Parietal lobe (tissue), 2 donors: ENCODE measurements at places on chromosomes 1 and 21. TPM values are rescaled to one million over a fixed set of nuclear protein-coding genes. Genes with fewer than 3 reads are reported as not detected.

The ADAMTS4 gene
- 0.31 TPM for total RNA-seq

The SPRR5 gene
- not detected for total RNA-seq

The ACOT11 gene
- total RNA-seq, result 7.2 TPM

The PCAT6 gene
- not detected for total RNA-seq

The OR2T1 gene
- total RNA-seq, result not detected

The CYP4B1 gene
- not detected for total RNA-seq

The SIPA1L2 gene
- total RNA-seq, result 72.0 TPM

The OPTC gene
- total RNA-seq, result not detected

The PPFIA4 gene
- 44.1 TPM for total RNA-seq

The DDAH1 gene
- 45.4 TPM for total RNA-seq

The ANXA9 gene
- not detected for total RNA-seq

The NCAM2 gene
- 60.1 TPM for total RNA-seq

The ASPM gene
- total RNA-seq, result 16.6 TPM

The CFHR3 gene
- not detected for total RNA-seq

The PSMG1 gene
- total RNA-seq, result 16.9 TPM

The PARP1 gene
- 117 TPM for total RNA-seq

The TDRD5 gene
- 1.9 TPM for total RNA-seq

The FNDC5 gene
- 16.9 TPM for total RNA-seq

The GPR52 gene
- 13.8 TPM for total RNA-seq

The DCDC2B gene
- total RNA-seq, result not detected

The TESK2 gene
- 1.6 TPM for total RNA-seq

The SETDB1 gene
- total RNA-seq, result 78.3 TPM

The CHD1L gene
- 12.5 TPM for total RNA-seq
